Hypothalamus (tissue), 51 donors: ENCODE measurements at places on chromosomes 7 and 10.
A peak's percentile ranks its signal among the peaks of the same experiment; 100 is the strongest.

- DNase-seq = no peak
These were observed 20.6 kb downstream of the ZDHHC6 start for GRCh38 chr10:112426111-112426510.

DNA sequence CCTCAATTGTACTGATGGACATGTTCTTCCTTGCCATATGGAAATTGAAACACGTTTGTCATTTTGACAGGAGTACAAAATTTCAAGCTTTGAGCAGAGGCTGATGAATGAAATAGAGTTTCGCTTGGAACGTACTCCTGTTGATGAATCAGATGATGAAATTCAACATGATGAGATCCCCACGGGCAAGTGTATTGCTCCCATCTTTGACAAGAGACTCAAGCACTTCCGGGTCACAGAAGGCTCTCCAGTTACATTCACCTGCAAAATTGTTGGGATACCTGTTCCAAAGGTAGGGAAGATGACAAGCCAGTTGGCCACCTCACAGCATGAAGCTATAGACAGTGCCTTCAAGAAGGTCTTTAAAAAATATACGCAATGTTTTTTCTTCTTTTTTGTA is 43.1 kb downstream of the ATOH7 start:
- DNase-seq = no peak

GRCh38 chr10:73931767-73932619 is 21.1 kb downstream of the PLAU start:
- no peak for DNase-seq

GRCh38 chr10:103849880-103850571 is 5.3 kb downstream of the SH3PXD2A start:
- no peak for DNase-seq

DNA sequence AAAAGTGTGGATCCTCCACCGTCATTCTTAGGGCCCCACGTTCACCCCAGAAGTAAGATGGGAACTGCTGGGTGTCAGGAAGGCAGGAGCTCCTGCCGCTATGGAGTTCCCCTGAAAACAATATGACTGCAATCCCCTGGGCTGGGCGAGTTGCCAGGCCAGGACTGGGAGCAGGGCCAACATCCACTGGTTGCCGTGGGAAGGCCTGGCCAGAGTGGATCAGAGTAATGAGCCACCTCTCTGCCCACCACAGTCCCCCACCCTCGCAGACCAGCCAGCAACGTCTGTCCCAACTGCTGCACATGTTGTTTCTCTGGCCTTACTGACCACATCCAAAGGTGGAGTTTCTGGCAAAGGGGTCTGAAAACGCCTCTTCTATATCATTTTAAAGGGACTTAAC is 86.6 kb downstream of the STRA8 start:
- peak; percentile 8 for DNase-seq

DNA sequence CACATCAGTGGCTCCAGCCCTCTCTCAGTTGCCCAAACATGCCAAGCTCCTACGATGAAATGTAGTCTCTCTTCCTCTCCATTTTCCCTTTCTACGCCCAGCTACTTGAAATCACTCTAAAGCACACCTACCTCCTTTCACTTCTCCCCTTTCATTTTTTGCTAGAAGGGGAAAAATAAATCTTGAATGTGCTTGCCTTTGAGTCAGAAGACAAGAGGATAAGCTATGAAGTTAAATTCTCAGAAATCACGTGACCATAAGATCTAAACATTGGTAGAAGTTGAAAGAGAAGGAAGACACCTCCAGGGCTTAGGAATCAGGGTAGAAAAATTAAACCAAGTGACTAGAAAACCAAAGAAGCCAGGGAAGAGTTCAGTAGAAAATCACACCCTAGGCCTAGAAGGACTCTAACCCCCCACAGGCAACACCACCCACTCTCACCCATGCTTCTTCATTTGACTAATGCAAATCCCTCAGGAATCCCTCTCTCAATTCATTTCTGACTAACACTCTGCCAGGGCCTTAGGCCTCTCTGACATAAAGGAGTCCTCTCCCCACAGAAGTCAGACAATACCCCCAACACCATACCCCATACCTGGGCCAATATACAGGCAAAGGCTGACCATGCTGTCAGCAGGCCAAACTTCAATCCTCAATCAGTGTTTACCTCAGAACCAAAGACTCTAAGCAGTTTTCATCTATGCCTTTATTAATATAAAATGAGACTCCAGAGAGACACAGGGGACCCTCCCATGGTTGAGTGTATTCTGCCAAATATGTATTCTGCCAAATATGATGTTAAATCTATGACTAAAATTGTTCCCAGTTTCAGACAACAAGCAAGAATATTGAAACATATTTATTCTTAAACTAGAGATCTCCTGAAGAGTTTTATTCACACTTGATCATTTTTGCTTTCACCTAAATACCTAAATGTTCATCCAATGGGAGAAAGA is 84.8 kb downstream of the ELMO1 start:
- DNase-seq = no peak

DNA sequence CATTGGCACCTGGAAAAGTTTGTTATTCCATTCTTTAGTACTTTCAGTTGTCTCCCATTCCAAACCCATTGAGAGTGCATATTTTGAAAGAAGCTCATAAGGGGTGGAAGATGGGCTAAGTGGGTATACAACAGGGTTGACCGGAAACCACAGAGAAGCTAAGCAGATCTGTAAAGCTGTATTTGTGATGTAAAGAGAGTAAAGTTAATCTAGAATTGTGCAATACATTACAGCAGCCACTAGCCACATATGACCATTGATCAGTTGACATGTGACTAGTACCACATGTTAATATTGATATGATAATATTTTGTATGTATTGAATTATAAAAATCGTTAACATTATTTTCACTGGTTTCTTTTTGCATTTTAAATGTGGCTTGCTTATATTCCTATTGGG is 4.9 kb upstream of the PNLIP start:
- DNase-seq = no peak

DNA sequence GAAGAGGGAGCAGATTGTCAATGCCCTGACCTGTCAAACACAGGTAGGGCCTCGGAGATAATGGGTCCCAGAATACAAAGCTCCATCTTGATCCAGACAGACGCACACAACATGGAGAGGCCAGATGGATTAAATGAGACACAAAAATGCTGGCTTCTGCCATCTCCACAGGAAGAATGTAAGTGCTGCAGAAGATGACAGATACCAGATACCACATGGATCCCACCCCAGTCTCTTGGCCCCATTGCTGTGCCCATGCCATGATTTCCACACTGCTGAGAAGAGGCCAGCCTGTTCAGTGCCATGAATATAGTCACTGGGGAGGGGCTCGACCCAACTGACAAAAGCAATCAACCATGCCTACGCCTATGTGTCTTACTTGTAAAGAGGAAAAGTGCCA is 487.9 kb downstream of the PARD3 start:
- no peak for DNase-seq
